Daoy (cell line): ENCODE measurements at places on chromosomes 7 and 10. TPM values are rescaled to one million over a fixed set of nuclear protein-coding genes. Genes with fewer than 3 reads are reported as not detected.

The CALN1 gene
- 1.3 and 2.8 TPM in 2 replicates for total RNA-seq

The ANKRD30A gene
- total RNA-seq, result not detected in 2 replicates

The WAPL gene
- total RNA-seq, result 26.3 and 31.1 TPM in 2 replicates

The MUC3A gene
- total RNA-seq, result not detected in 2 replicates

The EPDR1 gene
- total RNA-seq, result 69.0 and 75.9 TPM in 2 replicates
